ENCODE measurements at places on chromosomes 16 and 17. TPM values are rescaled to one million over a fixed set of nuclear protein-coding genes. Genes with fewer than 3 reads are reported as not detected.

- peak; percentile 84 for DNase-seq
Measured at GRCh38 chr16:88634141-88634993, 4.0 kb upstream of the IL17C start.

DNA sequence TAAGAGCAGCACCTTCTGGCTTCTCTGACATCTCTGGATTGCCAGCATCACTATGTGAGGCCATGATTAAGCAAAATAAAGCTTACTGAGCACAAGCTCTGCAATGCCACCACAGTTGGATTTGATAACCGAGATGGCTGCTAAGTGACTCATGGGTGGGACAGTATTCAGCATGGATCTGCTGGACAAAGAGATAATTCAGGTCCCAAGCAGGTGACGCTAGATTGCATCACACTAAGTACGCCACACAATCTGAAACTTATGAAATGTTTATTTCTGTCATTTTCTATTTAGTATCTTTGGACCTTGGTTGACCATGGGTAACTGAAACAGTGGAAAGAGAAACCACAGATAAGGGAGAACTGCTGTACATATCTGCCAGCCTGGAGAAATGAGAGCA lies 27.4 kb downstream of the CDRT15 start:
- no peak for DNase-seq

- DNase-seq: no peak
Measured at GRCh38 chr16:90046971-90047713, 27.9 kb upstream of the DBNDD1 start.

GRCh38 chr17:61255647-61256046 lies 144.0 kb upstream of the TBX2 start:
- DNase-seq: no peak

TMEM114 gene
- total RNA-seq: not detected
